NCI-H2029 treated with DMSO at 0.1 percent for 48 hours (cell line): ENCODE measurements at places on chromosomes 12 and 14.

GRCh38 chr12:16524378-16524777 lies 81.6 kb downstream of the LMO3 start:
- DNase-seq: peak; percentile 5

DNA sequence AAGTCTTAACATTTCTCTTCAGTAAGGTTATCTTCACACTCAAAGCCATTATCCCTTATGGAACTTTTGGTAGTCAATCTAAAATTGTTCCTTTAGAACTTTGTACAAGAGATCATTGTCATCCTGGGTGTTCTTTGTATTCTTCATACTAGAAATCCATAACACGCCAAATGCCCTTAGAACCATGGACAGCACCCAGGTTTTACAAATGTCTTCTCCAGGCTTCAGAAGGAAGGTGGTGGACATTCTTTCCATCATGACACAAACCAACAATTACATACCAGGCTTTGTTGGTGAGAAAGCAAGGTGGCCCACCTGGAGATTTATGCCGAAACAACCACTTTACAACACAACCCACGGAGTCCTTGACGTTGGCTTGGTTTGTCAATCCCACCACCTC lies 365.6 kb upstream of the TBX3 start:
- no peak for DNase-seq

DNA sequence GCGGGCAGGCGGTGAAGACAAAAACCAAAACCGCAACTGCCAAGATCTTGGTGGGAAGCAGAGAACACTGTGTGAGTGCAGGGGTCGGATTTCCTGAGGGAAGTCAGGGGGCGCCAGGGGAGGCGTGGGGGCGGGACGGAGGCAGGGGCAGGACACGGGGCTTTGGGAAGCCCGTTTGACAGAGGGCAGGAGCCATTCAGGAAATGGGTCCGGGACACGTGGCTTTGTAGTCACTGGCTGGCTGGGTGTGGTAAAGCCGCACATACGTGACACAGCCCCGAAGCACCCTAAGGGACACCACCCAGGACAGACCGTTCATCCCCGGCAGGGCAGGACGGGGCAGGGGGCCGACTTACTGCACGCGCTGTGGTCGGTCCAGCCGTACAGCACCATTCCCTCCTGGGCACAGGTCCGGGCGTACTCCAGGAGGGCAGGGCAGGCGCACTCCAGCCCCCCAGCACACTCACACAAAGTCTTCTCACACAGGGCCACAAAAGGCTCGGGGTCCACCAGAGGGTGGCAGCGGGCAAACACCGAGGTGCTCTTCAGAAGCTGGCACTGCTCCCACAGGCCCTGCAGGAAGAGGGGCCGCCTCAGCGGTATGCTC lies 49.4 kb downstream of the VWF start:
- DNase-seq: no peak

- DNase-seq: no peak
Observed at GRCh38 chr12:24920141-24920540, 28.8 kb downstream of the BCAT1 start.

- DNase-seq: no peak
Observed at GRCh38 chr14:104689109-104689880, at the start of gene INF2. Gene INF2 (plus strand): TSS chr14:104689618. CDS start chr14:104701366, 11,748 bp downstream.

DNA sequence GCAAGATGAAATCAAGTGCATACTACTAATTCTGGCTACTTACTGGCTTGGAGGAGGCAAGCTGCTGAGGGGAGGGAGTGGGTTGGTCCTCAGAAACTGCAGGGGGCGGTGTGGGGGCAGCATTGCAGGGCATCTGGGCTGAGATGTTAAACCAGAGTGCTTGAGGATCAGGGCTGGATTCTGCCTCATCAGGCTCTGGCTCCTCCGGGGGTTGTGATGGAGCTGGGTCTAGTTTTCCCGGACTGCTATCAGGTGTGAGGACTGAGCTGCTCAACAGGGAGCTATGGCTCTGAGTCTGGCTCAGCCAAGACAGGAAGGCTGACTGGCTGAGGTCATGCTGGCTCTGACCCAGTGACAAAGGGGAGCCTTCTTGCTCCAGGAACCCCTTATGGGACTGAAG lies 28.6 kb downstream of the BAZ2A start:
- no peak for DNase-seq

- DNase-seq: no peak
Observed at GRCh38 chr14:100114109-100114765, 45.2 kb downstream of the DEGS2 start.
